Skeletal muscle cell (primary cell): ENCODE measurements at places on chromosomes 2 and 18.
A peak's percentile ranks its signal among the peaks of the same experiment; 100 is the strongest.

GRCh38 chr2:136117391-136117841, 533 bp downstream of the CXCR4 start:
- no peak for DNase-seq

GRCh38 chr2:186407611-186408010, 78.4 kb upstream of the ZC3H15 start:
- no peak for DNase-seq

DNA sequence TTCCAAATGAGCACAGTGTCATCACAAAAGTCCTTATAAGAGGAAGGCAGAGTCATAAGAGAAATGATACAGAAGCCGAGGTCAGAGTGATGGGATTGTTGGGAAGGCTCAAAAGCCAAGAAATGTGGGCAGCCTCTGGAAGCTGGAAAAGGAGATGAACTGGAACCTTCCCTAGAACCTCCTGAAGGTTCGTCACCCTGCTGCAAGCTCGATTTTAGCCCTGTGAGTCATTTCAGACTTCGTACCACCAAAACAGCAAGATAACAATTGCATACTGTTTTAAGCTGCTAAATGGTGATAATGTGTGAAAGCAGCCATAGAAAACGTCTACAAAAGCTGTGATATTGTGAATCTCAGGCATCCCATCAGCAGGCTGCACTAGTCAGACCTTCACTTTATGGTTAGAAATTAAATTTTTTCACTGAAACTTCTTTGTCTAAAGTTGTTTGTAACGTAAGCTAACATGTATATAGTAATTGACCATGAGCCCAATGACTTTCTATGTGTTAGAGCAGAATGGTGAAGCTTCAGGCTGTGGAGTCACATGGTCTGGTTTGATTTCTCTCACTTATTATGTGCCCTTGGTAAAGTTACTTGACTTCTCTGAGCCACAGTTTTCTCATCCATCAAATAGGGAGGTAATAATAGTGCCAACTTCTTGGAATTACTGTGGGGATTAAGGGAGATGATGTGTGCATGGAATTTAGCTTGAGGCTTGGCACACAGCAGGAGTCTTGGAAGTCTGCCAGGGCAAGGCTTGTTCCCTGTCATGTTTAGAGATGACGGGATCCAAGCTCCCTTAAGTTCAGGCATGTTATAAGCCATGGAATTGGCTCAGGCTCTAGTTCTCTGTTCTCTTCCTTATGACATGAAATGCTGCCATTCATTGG, 132.0 kb upstream of the CCDC195 start:
- DNase-seq = peak; percentile 81

DNA sequence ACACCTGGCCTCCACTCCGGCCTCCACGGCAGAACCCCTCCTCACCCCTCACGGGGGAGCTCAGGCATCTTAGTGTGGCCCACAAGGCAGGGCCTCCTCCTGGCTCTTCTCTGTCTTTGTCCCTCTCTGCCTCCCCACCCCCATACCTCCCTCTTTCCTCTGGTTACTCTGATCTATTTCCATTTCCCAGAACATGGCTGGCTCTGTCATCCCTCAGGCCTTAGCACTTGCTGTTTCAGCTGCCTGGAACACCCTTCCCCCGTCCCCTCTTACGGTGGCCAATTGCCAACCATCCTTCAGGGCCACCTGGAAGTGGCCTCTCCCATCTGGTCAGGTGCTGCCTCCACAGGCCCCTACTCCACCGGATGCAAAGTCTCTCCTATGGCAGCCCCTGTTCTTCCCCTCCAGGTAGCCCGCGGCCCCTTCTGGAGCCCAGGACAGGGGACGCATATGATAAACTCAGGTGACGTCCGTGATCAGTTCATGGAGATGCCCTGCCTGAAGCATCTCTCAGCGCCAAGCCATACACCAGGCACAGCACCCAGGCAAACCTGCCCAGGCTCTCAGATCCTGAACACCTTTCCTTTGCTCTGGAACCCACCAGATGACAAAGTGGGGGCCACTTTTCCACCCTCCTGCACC, 3.6 kb upstream of the ECEL1 start:
- no peak for DNase-seq

DNA sequence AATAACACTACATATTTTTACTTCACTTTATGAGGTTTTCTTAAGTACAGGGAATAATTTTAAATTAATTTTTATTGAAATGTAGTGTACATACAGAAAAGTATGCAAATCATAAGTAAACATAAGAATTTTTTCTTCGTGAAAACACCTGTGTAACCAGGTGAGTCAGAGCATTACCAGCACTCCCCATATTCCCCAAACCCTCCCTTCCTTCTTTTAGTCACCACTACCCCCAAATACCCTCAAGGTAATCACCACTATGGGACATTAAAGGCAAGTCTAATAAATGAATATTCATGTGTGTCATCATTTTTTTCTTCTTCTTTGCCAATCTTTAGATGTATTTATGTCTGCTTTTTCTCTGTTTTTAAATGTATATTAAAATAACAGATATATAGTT, 139.9 kb upstream of the LTBP1 start:
- no peak for DNase-seq
